Astrocyte (in vitro differentiated cells and primary cell): ENCODE measurements at places on chromosomes 4 and X. TPM values are rescaled to one million over a fixed set of nuclear protein-coding genes. Genes with fewer than 3 reads are reported as not detected.

- no peaks in the 10 kb centered on the region for H3K27me3 ChIP-seq
- H3K4me1 ChIP-seq: no peaks in the 10 kb centered on the region
- no peak overlapping the region for H3K4me3 ChIP-seq
- no peak for DNase-seq
- H3K36me3 ChIP-seq: no peaks in the 10 kb centered on the region
Measured at GRCh38 chr4:93147524-93148212, 680.9 kb upstream of the ATOH1 start.

DNA sequence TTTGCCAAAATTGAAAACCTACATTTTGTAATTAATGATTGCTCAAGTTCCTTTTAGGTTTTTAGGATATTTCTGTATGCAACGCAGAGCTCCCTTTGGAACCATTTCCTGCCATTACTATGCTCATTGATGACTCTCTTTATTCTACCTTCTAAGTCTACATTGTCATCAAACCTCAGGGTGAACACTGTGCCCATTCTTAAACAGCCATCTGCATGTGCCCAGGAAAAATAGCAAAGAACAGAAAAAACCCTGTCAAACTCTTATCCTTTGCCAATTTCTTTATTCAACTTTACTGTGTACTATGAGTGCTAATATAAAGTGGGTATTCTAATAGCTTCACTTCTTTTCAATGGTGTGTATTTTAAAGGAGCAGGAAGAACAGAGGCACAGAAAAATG is 1455.9 kb downstream of the ADGRL3 start:
- no peak overlapping the region for H3K27ac ChIP-seq
- H3K27me3 ChIP-seq: no peaks in the 10 kb centered on the region
- H3K4me3 ChIP-seq: no peak overlapping the region
- no peaks in the 10 kb centered on the region for H3K4me1 ChIP-seq
- no peak for DNase-seq

DNA sequence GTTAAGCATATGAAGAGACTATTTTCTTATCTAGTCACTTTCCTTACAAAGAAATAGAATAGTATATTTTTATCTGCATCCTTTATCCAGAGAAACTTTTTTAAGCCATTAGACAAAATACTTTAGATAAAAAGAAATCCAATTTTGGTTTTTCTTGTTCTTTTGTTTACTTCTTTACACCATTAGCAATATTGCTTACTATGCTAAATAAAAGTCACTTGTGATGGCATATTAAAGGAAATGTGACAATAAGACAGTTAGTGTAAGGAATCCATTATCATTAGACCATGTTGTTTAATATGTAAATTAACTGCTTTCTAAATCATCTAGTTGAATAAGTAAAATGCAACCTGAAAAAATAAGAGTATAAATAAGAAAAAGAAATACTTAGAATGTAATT is 2582.7 kb downstream of the ARAP2 start:
- no peaks in the 10 kb centered on the region for H3K27me3 ChIP-seq
- H3K4me3 ChIP-seq: no peak overlapping the region
- DNase-seq: no peak
- H3K27ac ChIP-seq: no peak overlapping the region
- no peaks in the 10 kb centered on the region for H3K4me1 ChIP-seq
- no peaks in the 10 kb centered on the region for H3K36me3 ChIP-seq

The PPP2R2C gene
- 0.72 and 1.1 TPM in 2 replicates for total RNA-seq

DNA sequence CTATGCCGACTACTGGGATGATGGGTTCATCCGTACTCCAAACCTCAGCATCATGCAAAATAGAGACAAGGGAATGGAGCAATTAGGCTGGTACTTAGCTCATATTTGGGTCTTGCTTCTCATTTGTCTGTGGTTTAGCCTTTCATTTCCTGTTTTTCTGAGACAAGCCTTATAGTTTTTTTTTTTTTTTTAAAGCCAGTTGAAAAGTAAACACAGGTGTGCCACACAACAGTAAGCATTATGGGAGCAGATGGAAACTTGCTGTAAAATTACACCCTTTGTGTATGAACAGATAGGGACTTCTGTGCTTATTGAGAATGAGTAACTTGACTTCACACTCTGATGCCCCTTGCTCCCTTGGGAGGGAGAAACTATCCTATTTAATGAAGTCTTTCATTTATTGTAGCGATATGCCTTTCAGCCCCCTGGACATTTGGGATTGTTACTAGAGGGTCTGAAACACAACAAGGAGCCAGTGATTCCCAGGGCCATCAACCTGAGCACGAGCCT is 13.7 kb downstream of the RASSF6 start:
- no peaks in the 10 kb centered on the region for H3K4me1 ChIP-seq
- no peak overlapping the region for H3K27ac ChIP-seq
- H3K27me3 ChIP-seq: no peaks in the 10 kb centered on the region
- no peak overlapping the region for H3K4me3 ChIP-seq

DNA sequence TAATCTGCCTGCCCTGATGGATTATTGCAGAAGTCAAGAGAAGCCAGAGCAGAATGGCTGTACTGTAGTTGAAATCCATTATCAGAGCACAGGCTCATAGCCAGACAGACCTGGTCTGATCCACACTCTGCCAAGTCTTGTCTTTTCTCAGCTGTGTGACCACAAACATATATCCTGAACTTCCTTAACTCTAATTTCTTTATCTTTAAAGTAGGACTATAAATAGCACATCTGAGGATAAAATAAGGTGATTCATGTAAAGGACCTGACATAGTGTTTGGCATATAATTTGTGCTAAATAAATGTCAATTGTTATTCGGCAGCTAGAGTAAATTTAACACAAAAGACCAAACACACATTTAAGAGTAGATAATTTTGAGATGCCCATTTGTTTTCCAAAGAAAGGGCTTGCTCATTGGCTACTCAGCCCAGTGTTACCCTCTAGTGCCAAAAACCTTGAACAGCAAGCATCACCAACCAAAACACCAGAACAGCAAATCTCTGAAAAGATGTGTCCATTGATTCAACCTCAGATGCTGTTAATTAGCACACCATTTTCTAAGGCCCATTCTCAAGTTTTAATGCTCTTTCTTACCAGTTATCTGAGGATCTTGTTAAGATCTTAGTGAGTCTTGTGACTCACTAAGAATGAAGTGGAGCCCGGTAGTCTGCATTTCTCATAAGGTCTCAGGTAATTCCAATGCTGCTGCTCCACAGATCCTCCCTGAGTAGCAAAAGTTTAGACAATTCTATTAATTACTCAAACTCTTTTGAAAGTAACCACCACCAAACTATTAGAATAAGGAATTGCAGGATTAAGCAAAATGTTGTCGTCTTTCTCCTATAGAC is 108.8 kb downstream of the HHIP start:
- H3K27me3 ChIP-seq: no peaks in the 10 kb centered on the region
- H3K4me3 ChIP-seq: no peak overlapping the region
- peaks cover 7% of the 10 kb centered on the region for H3K4me1 ChIP-seq

The CT45A2 gene
- not detected in 2 replicates for total RNA-seq

The TEX13D gene
- not detected in 2 replicates for total RNA-seq

The SOWAHB gene
- 6.2 and 6.8 TPM in 2 replicates for total RNA-seq

DNA sequence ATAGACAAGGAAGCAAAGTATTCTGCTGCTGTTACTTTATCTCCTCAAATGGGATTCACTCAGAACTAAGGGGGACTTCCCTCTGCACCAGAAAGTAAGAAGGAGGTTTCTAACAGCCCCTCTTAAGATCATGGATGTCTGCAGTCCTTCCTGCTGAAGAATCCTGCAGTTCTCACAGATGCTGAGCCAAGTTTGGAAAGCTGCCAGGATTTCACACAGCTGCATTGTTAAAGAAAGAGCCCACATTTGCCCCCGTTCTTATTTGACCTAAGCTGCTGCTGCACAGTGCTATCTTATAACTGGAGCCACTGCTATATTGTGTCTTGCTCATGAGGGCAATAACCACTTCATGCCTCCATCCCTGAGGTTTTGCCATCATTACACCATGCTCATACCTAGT is 81.1 kb downstream of the FAAH2 start:
- H3K27ac ChIP-seq: no peak overlapping the region
- no peaks in the 10 kb centered on the region for H3K36me3 ChIP-seq
- H3K4me3 ChIP-seq: no peak overlapping the region
- no peaks in the 10 kb centered on the region for H3K4me1 ChIP-seq
- no peak for DNase-seq
- H3K27me3 ChIP-seq: no peaks in the 10 kb centered on the region
